ENCODE measurements at places on chromosomes 1 and 21.

- DNase-seq, result no peak
Measured at GRCh38 chr1:96157101-96157500, 564.5 kb upstream of the PTBP2 start.

- no peak for DNase-seq
Measured at GRCh38 chr1:223039990-223040389, 103.1 kb downstream of the TLR5 start.

DNA sequence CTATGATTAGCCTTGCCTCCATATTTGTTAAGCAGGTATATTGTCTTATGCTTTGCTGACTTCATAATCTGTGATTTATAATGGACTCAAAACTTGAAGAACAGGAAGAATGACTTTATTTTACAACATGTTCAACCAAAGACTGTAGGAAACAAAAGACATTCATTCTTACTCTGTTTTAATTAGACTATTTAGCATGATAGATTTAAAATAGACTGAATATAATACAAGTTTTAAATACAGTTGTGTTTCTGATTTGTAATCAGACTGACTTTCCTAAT, 63.1 kb downstream of the CDC14A start:
- no peak for DNase-seq

- DNase-seq, result no peak
Measured at GRCh38 chr1:220877377-220878095, 1.7 kb upstream of the HLX start.
